ENCODE measurements at places on chromosomes 1 and 21.
A peak's percentile ranks its signal among the peaks of the same experiment; 100 is the strongest.

- no peak for DNase-seq
Observed at GRCh38 chr1:209155546-209155945, 428.0 kb upstream of the CAMK1G start.

- peak; percentile 59 for DNase-seq
Observed at GRCh38 chr21:28636752-28637691, 355.7 kb downstream of the LTN1 start.

DNA sequence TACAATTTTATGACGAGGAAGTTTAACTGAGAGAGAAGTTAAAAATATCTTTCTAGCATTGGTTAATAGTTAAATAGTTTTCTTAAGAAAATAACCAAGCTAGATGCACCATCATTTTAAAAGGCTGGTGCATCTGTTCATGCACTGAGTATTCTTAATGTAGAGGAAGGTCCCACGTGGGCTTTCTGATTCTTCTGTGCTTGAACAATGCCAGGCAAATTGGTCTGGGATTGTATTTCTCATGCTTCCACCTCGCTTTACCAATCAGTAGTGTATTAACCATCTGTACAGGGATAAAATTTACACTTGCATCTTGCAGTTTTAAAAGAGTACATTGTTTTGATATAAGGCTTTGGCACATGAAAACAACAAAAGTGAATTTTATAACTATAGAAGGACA lies 47.4 kb upstream of the MTF2 start:
- no peak for DNase-seq

DNA sequence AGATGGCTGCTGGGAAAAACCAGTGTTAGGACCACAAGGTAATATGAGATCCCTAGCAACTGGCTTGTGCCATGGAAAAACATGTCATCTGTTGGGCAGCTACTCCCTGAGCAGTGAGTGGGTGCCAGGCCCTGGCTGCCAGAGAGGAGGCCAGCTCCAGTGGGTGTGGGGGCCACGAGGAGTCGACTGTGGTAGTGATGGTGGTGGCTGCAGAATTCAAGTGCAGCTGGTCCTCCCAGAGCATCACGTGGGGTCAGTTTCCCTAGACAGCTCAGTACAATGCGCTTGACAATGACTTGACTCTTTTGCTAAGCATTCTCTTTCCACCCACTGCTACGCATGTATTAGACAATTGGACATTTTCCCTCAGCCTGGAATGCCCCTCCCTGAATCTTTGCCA lies 14.5 kb upstream of the CDC42 start:
- DNase-seq = no peak

- no peak for DNase-seq
Observed at GRCh38 chr1:188497020-188497419, 1668.3 kb downstream of the PLA2G4A start.

DNA sequence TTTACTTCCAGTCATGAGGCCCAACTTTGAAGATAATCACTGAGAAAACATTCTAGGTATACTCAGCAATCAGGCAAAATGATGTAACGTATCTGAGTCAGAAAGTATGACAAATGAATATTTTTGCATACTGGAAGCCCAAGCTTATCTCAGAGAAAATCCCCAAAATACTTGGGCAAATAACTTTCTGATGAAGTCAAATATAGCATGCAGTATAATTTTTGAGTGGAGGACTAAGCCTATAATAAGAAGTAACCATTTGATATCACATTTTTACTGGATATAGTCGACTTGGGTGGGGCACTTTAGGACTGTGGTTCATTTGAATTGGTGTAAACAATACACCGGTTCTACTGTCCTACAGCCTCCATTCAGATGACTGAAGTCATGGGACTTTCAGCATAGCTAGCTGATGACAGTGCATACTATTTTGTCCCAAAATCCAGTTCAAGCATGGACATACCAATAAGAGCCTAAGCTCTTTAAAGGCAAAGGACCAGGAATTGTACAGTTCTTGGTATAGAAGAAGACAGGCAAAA lies 2.3 kb upstream of the GADD45A start:
- no peak for DNase-seq

DNA sequence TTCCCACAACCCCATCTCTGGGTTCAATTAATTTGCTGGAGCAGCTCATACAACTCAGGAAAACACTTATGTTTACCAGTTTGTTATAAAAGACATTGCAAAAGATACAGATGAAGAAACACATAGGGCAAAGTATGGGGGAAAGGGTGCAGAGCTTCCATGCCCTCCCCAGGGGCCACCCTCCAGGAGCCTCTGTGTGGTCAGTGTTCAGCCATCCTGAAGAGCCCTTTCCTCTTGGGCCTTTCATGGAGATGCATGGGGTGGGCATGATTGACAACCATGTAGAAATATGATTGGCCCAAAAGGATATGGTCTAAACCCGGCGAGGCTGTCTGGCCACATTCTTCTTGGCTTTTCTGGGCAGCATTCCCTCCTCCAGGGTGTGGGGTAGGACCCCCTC lies 56.8 kb upstream of the PDE9A start:
- no peak for DNase-seq

DNA sequence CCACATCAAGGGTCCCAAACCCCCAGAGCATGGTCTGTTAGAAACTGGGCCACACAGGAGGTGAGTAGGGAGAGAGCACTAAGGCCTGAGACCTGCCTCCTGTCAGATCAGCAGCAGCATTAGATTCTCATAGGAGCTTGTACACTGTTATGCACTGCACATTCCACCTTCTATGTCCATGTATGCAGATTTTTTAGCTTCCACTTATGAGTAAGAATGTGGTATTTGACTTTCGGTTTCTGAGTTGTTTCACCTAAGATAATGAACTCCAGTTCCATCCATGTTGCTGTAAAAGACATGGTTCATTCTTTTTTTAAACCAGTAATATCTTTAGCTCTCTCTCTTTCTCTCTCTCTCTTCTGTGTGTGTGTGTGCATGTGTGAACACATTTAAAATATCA lies 663 bp upstream of the GBP6 start:
- peak; percentile 26 for DNase-seq

GRCh38 chr1:38958967-38959366 lies 17.3 kb upstream of the RHBDL2 start:
- DNase-seq = no peak

GRCh38 chr21:30482130-30482529 lies 2.0 kb upstream of the KRTAP19-1 start:
- no peak for DNase-seq

GRCh38 chr1:227010645-227011044 lies 70.6 kb downstream of the COQ8A start:
- no peak for DNase-seq

DNA sequence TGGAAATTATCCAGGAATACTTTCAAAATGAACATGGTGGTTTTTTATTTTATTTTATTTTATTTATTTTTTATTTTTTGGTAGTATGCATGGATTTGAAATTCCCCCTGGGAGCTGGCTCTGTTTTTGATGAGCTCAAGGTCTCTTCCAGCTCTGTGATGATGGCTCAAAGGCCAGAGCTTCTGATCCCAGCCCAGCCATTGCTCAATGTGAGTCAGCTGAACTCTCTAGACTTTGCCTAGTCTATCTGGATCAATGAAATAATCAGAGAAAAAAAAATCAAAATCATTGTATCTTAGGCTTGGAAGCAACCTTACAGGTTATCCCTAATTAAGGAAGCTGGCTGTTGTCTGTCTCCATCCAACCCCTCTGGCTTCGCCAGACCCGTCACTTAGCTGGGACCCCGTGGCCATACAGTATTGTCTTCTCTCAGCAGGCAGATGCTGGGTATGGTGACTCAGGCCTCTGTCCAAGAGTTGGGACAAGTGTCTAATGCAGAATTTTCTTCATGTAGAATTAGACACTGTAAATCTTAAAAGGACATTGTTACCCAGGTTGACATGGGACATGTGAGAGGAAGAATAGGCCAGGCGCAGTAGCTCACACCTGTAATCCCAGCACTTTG lies 90.2 kb upstream of the LPGAT1 start:
- DNase-seq = no peak
